Left hindlimb (tissue), 1 donor: ENCODE measurements at places on chromosomes 4 and X.
A peak's percentile ranks its signal among the peaks of the same experiment; 100 is the strongest.

- no peak for DNase-seq
Measured at GRCh38 chrX:39852491-39852890, 245.3 kb downstream of the BCOR start.

DNA sequence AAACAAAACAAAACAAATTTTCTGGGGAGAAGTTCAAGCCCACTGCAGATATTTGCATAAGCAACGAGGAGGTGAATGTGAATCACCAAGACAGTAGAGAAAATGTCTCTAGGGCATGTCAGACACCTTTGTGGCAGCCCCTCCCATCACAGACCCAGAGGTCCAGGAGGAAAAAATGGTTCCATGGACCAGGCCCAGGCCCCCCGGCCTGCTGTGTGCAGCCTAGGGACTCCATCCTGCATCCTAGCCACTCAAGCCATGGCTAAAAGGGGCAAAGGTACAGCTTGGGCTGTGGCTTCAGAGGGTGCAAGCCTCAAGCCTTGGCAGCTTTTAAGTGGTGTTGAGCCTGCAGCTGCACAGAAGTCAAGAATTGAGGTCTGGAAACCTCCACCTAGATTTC is 54.0 kb downstream of the LPAR4 start:
- DNase-seq: no peak

GRCh38 chr4:158998624-158999023 is 104.3 kb upstream of the RAPGEF2 start:
- no peak for DNase-seq

DNA sequence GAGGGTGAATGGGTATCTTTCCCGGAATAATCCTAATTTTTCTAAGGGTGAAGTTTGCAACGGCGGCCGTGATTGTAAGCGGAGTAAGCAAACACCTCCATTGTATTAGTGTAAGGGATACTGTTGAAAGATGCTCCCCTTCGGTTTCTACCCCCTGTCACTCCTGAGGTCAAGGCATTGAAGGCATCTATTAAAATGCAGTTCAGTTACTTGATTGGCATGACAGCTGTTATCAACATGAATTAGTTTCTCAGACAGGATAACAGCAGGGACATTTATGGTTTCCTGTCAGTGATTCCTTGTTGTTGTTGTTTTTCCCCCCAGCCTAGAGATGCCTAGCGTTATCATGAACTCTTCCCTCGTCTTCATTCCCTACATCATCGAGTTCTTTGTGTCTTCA is 552 bp downstream of the SLC25A14 start:
- no peak for DNase-seq

- no peak for DNase-seq
Measured at GRCh38 chr4:18241727-18242126, 220.2 kb upstream of the LCORL start.

- DNase-seq: no peak
Measured at GRCh38 chr4:61149278-61149677, 50.8 kb upstream of the ADGRL3 start.

DNA sequence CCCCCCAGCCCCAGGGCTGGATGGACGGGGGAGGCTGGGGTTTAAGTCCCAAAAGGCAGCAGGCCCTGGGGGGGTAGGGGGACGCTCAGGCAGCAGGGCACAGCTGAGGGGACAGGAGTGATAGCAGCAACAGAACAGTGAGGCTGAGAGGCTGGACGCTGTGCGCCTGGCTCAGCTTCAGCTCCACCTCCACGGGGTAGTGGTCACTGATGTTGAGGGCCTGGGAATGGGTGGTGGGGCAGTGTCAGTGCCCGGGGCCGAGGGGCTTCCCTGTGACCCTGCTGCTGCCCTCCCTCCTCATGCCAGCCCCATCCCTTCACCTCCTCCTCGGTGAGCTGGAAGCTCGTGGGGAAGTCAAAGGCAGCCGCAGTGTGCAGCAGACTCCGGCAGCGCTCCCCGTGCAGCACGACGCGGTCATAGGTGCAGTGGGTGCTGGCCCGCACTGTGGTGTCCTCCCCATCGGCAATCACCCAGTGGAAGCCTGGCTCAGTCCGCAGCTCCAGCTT is 4.5 kb downstream of the RPL10 start:
- peak; percentile 19 for DNase-seq

- DNase-seq: no peak
Measured at GRCh38 chrX:56813318-56813837, 84.3 kb downstream of the NBDY start.

GRCh38 chrX:116490104-116490503 is 27.3 kb upstream of the CT83 start:
- DNase-seq: no peak

- no peak for DNase-seq
Measured at GRCh38 chrX:41919870-41920269, 3.5 kb downstream of the CASK start.

GRCh38 chr4:113635739-113636437 is 125.7 kb downstream of the CAMK2D start:
- no peak for DNase-seq

- DNase-seq: no peak
Measured at GRCh38 chr4:20074450-20074849, 177.3 kb upstream of the SLIT2 start.

GRCh38 chr4:109978704-109979454 is 66.2 kb downstream of the EGF start:
- no peak for DNase-seq

DNA sequence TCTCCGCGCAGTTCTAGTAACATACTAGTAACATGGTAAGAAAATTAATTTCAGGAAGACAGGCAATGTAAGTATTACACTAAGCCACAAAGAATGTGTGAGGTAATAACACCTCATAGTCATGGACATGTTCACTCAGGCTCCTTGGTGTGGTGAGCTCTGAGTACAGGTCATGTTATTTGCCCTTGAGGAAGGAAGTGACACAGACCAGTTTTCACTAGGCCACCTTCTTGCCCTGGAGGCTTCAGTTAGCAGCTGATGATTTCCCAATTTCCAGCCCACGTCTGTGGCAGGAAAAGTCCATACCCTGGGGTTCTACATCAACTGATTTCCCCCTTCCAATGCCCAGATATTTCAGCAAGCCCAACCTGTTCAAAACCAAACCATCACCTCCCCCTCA is 6.7 kb downstream of the APOO start:
- DNase-seq: no peak

DNA sequence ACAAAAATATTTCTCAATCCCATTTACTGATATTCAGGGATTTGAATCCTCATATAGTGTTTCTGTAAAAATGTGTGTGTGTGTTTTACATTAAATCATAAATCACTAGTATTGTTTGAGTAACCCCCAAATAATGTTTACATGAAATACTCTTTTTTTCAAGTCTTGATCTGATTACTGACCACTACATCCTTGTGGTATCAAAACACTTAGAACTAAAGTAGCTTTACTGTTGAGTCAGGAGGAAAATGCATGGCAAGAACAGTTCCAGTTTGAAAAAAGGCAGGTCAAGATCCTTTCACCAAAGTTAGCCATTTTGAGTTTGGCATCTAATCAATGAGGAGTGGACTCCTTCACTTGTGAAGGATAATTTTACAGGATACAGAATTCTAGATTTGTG is 3.6 kb upstream of the WDR19 start:
- DNase-seq: no peak

DNA sequence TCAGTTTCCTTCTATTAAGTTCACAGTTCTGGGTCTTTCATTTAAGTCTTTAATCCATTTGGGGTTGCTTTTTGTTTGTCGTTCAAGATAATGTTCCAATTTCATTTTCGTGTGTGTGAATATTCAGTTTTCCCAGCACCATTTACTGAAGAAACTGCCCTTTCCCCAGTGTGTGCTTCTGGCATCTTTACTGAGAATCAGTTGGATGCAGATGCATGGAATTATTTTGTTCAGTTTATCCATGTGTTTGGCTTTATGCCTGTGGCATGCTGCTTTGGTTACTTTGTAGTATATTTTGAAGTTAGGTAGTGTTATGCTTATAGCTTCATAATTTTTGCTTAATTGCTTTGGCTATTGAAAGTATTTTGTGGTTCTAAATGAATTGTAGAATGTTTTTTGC is 163.8 kb upstream of the HDX start:
- DNase-seq: no peak

DNA sequence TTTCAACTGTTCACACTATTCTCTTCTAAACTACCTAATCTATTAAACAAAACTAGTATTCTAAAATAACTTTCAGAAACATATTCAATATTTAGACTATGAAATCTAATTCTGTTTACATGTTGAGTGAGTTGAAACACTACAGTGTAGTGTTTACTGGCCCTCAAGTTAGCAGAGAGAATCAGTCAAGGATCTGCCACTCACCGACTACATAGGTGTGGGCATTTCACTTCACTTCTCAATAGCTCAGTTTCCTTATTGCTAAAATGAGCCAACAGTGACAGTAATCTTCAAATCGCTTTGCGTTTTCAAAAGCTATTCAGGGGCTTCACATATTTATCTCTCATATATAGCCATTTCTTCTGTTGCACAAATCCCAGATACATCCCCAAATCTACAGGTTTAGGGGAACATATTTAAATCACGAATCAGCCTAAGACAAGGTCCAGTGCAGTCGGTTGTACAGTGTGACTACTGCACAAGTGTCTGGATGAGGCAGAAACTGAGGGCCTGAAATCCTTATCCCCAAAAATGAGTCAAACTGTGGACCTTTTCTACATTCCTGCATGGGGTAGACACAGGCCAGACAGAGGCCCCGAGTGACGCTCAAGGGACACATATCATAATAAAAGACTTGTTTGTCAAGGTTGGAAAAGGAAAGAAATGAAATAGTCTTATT is 129.8 kb downstream of the PPP3CA start:
- DNase-seq: no peak

DNA sequence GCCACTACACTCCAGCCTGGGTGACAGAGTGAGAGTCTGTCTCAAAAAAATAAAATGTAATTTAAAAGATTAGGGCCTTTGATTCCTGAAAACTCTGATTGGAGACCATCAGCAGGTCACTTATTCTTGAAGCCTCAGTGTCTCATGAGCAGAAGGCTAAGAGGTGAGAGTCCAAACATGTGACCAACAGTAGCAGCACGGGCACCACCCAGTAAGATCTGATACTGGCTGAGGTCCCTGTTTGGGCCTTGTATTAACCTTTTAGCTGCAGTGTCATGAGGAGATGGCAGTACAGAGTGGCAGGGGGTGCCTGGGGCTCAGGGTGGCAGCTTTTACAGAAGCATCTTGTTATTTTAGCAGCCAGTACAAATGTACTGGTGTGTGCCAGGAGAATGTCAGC is 89.3 kb downstream of the FHDC1 start:
- no peak for DNase-seq

GRCh38 chrX:16699389-16699788 is 13.1 kb downstream of the CTPS2 start:
- no peak for DNase-seq

GRCh38 chr4:126354784-126355183 is 1040.0 kb downstream of the FAT4 start:
- no peak for DNase-seq

- DNase-seq: no peak
Measured at GRCh38 chr4:2886622-2887021, 43.0 kb downstream of the ADD1 start.
